ENCODE measurements at places on chromosomes 12 and 14. TPM values are rescaled to one million over a fixed set of nuclear protein-coding genes. Genes with fewer than 3 reads are reported as not detected.

DNA sequence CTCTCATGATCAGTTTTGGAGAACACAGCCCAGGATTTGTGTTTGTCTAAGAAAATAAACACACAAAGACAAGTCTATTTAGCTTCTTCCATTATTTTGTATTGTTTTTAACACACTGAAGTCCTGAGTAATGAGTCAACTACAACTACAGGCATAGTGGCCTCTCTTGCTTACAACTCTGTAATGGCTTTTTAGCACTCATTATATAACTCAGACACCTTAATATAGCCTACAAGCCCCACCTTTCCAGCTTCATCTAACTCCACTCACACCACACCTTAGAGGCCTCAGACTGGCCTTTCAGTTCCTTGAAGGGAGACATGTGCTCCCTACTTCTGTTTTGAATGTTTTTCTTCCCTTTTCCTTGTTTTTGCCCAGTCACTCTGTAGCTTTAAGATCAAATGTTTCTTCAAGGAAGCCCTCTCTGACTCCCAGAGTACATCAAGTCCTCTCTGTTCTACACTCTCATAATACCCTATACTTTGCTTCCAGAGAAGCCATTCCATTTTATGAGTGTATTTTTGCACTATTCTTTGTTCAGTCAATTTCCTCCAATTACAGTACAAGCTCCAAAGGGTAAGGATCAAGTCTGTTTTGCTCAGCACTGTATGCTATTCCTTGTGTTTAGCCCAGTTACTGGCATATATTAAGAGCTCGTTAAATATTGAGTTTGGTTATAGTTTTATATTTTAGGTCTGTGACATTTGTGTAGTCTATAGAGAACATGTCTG is 233.6 kb upstream of the ARHGAP5 start:
- DNase-seq: no peak

CCDC184 gene
- total RNA-seq: 5.2 TPM

NOS1 gene
- 0.40 TPM for total RNA-seq

TAS2R8 gene
- not detected for total RNA-seq

DNA sequence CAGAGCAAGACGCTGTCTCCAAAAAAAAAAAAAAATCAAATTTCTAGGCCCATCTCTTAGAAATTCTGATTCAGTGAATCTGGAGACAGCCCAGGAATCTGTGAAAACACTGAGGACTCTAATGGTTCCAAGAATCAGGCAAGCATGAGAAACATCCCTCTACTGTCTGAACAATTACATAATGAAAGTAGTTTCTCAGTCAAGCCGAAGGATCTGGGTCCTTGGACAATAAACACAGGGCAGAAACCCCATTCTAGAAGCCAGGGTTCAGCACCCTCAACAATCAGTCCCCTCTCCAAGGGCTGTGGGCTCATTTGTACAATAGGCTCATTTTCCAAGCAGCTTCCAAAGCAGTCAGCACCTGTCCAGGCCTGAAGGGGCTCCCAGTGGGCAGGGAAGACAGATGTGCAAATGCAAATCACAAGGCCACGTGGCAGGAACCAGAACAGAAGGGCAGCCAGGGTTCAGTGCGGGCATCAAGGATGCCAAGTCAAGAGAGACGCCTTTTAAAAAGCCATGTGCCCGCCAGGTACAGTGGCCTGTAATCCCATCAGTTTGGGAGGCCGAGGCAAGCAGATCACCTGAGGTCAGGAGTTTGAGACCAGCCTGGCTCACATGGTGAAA is 96.1 kb downstream of the KSR2 start:
- no peak for DNase-seq

SLC35E3 gene
- 6.1 TPM for total RNA-seq

GRCh38 chr12:76085520-76085868 is 1.0 kb upstream of the NAP1L1 start:
- DNase-seq: peak; percentile 12

GRCh38 chr14:101839236-101839635 is 77.7 kb downstream of the PPP2R5C start:
- no peak for DNase-seq

- no peak for DNase-seq
Observed at GRCh38 chr12:59929110-59929509, 333.3 kb downstream of the SLC16A7 start.

- no peak for DNase-seq
Observed at GRCh38 chr12:85781766-85782165, 54.4 kb downstream of the RASSF9 start.

DNA sequence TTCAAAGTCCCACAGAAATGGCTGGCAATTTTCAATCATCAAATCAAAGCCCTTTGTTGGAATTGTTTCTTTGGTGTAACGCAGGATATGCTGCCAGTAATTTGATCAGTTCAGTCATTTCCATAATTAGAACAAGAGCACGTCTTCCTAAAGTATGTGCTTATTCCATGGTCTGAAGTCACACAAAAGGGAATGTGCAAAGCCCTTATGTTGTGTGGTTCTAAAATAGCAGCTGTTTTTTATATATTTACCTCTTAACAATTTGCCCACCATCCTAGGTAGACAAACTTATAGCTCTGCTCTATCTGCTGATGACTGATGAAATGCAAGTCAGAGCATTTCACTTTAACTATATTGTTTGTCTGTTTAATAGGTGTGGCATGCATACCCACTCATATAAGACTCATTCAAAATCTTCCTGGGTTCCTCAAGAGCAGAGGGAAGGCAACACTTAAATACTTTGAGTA is 176.1 kb upstream of the SLC38A2 start:
- DNase-seq: no peak

KSR2 gene
- total RNA-seq: 2.4 TPM

ADGRD1 gene
- 96.1 TPM for total RNA-seq

KANSL2 gene
- 23.5 TPM for total RNA-seq

- DNase-seq: no peak
Observed at GRCh38 chr14:52481864-52482263, 70.4 kb downstream of the TXNDC16 start.

RHEBL1 gene
- total RNA-seq: 0.29 TPM

PARP2 gene
- total RNA-seq: 15.5 TPM

SIX6 gene
- not detected for total RNA-seq

- DNase-seq: no peak
Observed at GRCh38 chr14:72439707-72440106, 454.2 kb downstream of the DPF3 start.

ZDHHC22 gene
- total RNA-seq: 0.09 TPM

DNA sequence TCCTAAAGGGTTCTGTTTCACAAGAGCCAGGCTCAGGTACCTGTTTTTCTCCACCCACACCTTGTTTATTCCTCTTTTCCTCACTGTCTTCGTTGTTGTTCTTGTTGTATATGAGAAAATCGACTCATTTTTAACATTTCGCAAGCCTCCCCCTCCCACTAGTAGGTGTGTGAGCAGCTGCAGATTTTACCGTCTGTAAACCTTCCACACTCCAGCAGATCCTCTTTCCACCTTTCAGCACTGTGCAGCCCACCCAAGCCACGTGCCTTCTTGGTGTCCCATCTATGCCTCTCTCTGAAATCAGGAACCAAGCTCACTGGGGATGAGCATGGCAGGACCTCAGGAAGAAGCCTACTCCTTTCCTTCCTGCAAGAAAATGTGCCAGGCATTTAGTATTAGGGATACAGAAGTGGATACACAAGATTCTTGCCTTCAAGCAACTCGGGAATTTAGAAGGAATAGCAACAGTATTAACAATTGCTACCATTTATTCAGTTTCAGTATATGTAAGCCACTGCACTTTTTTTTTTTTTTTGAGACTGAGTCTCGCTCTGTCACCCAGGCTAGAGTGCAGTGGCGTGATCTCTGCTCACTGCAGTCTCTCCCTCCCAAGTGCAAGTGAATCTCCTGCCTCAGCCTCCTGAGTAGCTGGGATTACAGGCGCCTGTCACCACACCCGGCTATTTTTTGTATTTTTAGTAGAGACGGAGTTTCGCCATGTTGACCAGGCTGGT is 113.6 kb downstream of the CHST11 start:
- DNase-seq: no peak

PRB2 gene
- not detected for total RNA-seq

MYH6 gene
- not detected for total RNA-seq

CFAP251 gene
- 7.0 TPM for total RNA-seq

DNA sequence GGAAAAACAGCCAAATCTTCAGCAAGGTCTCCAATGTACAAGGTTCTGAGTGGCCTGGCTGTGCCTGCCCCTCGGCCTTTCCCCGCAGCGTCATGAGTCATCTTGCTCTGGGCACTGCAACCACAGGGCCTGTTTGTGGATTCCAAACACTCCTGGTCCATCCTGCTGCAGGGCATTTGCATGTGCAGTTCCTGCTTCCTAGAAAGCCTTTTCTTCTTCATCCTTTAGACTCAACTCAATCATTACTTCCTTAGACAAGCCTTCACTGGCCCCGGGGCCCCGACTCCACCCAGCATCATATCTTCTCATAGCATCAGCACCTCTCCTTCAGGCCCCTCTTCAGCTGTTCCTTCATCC is 101.8 kb upstream of the EGLN3 start:
- no peak for DNase-seq

AQP6 gene
- total RNA-seq: 0.32 TPM

GRCh38 chr12:40106655-40107054 is 774 bp upstream of the SLC2A13 start:
- DNase-seq: no peak

RALGAPA1 gene
- total RNA-seq: 63.1 TPM

TAS2R13 gene
- total RNA-seq: 0.78 TPM

All from mucosa of gallbladder (tissue), 1 donor.